Muscle of arm (tissue), 14 donors: ENCODE measurements at places on chromosomes 1 and 21. TPM values are rescaled to one million over a fixed set of nuclear protein-coding genes. Genes with fewer than 3 reads are reported as not detected.

FAM177B gene
- not detected for polyA plus RNA-seq

TMEM35B gene
- 15.2 TPM for polyA plus RNA-seq

DNA sequence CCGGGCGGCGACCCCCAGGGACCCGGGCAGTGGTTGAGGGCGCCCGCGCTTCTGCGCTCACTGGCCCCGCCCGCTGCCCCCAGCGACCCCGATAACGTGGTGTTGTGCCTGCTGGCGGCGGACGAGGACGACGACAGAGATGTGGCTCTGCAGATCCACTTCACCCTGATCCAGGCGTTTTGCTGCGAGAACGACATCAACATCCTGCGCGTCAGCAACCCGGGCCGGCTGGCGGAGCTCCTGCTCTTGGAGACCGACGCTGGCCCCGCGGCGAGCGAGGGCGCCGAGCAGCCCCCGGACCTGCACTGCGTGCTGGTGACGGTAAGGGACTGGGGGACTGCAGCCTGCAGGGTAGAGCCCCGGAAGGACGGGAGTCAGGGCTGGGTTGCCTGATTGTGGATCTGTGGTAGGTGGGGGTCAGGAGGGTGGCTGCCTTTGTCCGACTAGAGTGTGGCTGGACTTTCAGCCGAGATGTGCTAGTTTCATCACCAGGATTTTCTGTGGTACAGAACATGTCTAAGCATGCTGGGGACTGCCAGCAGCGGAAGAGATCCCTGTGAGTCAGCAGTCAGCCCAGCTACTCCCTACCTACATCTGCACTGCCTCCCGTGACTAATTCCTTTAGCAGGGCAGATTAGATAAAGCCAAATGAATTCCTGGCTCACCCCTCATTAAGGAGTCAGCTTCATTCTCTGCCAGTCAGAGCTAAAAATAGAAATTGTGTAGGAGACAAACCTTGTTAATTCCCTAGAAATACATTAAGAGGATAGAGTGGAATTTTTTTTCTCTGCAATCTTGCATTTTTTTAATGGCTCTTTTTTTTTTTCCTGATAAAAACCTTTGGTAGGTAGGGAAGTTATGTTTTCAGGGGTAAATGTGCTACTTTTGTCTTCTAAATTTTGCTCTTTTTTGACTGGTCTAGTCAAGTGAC lies 1.5 kb downstream of the GADD45A start:
- DNase-seq = peak; percentile 59

DNA sequence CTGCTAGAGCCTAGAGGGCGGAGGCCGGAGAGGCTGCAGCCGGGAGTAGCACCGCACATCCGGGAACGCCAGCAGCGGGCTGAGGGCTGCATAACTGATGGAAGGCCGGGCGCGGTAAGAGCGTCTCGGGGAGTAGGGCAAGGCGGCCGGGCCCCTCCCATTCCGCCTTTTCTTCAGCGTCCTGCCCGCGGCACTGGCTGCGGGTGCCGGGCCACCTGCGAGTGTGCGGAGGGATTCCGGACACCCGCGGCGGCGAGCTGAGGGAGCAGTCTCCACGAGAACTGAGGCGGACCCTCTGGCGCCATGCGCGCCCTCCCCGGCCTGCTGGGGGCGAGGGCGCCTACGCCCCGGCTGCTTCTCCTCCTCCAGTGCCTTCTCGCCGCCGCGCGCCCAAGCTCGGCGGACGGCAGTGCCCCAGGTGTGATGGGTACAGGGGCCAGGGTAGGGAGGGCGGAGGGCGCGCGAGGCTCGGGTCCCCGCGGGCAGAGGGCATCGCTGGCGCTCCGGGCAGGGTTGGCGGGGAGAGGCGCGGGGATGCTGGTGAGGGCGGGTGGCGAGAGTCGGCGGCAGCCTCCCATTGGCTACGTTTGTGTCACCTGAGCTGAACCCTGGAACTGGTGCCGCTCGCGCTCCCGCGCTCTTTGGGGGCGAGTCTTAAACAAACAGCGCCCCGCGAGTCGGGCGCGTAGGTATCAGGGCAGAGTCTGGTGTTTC lies 334.4 kb downstream of the SRGAP2C start:
- DNase-seq = peak; percentile 27

DNA sequence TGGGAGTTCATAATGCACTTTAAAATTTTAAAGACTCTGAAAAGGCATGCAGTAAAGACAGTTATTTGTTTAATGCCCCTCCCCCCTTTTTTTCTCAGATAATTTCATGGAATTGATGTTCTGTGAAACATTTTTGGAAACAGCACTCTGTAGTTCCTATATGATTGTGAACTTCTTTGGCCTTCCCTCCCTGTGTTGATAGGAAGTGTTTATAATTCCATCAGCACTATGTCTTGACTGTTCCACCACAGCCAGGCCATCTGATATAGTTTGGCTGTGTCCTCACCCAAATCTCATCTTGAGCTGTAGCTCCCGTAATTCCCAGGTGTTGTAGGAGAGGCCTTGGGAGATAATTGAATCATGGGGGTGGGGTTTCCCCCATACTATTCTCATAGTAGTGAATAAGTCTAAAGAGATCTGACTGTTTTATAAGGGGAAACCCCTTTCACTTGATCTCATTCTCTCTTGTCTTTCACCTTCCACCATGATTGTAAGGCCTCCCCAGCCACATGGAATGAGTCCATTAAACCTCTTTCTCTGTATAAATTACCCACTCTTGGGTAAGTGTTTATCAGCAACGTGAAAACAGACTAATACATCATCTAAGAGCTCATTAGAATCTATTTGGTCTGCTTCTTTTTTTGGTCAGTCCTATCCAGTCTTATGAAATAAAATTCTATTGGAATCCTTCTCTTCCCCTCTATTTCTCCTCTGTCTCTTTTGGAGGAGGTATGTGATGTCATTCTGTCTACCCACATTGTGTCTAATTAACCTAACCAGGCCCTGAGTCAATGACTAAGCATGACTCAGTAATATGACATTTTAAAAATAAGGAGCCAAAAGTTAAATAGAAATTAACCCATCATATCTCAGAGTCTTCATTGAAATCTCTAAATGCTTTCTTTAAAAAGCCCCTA lies 8.9 kb downstream of the CCDC185 start:
- no peak for DNase-seq

DNA sequence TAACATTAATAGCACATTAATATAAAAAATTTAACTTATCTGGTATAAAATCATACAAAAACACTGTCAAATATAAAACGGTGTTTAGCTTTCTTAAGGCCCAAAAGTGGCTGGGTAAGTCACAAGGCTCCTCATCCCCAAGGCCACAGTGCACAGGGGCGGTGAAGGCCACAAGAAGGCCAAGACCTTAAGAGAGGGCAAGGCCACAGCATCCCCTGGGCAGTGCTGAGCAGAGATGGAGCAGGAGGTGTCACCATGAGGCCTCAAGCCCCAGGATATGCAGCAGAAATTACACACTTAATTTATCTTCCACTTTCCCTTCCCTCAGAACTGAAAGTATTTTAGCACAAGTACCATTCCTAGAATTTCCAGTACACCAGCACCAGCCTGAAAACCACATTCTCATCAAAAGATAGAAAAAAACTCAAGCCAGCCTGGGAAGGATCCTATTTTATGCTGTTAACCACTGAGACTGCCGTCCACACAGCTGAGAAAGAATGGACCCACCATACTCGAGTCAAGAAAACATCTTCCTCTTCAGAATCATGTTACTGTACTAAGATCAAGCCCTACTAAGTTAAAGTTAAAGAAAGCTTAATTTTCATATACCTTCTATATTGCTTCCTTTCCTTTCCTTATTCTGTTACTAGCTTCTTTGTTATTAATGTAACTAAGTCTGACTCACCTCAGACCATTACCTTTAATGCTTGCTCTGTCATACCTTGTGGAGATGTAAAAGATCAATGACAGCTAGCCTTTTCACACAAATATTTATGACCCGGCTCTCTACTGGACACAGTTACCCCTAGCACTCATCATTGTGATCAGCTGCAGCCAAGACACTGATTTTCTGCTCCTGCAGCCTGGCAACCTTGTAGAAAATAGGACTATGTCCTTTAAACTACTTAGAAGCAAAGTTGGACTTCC lies 26.4 kb upstream of the FMO1 start:
- DNase-seq = no peak

DNA sequence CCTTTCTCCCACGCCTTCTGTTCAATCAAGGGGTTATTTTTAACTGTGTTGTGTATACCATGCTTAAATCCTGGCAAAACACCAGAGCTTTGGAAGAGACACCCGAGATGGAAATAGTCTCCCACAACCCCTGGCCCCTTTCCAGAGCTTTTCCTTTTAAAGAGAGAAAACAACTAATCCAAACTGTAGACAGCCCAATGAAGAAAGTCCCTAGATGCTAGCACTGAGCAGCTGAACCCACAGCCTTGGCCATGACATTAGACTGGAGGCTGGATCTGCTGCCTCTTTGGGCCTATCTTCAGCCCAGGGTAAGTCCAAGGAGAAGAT lies 64.9 kb upstream of the ARTN start:
- peak; percentile 57 for DNase-seq

DNA sequence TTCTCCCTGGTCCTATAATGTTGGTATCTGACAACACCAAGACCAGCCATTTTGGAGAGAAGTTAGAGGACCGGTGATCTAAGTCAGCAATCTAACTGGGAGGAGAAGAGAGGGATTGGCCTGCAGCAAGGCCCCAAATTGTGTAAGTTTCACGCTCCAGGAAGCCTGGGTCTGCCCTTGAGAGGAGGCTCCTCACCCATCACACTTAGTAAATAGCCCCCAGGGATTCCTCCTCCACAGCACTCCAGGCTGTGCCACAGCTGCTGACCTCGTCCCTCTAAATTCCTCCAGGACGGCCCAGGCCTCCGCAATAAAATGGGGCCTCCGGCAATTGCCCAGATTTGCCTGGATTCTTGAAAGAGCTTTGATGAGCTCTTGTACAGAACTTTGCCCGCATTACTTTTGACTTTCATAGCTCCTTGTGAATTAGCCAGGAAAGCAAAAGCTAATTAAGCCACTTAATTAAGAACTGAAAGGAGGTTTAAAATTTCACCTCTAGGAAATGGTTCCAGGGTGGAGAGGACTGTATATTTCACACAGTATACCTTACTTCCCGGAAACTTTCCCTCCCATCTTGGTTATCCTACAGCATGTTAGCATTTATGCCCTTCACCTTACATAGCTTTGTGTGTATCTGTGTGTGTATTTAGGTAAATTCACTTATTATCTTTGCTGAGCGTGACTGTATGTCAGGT lies 90.5 kb downstream of the LAMC2 start:
- no peak for DNase-seq

- DNase-seq = peak; percentile 40
Observed at GRCh38 chr1:30847358-30847972, 61.1 kb downstream of the SDC3 start.

GRCh38 chr1:184060316-184060715 lies 8.8 kb downstream of the TSEN15 start:
- DNase-seq = no peak

DNA sequence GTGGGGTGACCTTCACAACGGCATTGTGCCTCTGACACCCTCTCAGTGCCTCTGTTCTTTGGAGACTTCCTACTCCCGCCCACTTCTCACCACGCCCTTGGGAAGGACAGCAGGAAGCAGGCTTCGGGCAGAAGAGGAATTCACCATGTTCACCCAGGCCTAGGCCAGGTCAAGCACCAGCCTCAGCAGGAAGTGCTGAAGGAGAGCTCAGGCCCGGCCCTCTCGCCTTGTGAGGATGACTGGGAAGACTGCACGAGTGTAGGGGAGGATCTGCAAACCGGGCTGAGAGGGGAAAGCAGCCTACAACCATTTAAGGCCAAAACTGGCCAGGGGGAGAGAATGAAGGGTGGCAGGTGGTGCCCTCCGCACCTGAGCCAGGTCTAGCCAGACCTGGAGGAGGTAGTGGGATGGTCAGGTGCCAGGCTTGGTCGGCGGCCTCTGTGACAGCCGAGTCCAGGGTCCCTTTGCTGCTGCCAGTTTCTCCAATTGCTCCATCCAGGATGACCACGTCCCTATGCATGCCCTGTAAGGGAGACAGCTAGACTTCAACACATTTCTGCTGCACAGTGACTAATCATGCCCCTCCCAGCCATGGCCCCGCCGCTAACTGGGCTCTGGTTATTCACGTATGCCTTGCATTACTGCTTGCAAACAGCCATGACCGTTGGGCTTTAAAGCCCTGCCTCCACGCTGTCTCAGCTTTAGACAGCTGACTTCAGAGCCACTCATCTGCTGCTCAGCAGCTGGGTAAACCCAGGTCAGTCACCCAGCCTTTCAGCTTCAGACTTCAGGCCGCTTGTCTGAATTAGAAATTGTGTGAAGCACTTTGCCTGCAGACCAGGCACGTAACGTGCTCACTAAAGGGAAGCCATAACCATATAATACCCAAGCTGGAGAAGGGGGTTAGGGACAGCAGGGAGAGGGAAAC lies 8.9 kb downstream of the MRTO4 start:
- peak; percentile 11 for DNase-seq

GRCh38 chr1:228314658-228315483 lies 91.8 kb downstream of the TRIM11 start:
- DNase-seq = no peak

GRCh38 chr1:228811712-228812305 lies 76.5 kb downstream of the RHOU start:
- no peak for DNase-seq

DNA sequence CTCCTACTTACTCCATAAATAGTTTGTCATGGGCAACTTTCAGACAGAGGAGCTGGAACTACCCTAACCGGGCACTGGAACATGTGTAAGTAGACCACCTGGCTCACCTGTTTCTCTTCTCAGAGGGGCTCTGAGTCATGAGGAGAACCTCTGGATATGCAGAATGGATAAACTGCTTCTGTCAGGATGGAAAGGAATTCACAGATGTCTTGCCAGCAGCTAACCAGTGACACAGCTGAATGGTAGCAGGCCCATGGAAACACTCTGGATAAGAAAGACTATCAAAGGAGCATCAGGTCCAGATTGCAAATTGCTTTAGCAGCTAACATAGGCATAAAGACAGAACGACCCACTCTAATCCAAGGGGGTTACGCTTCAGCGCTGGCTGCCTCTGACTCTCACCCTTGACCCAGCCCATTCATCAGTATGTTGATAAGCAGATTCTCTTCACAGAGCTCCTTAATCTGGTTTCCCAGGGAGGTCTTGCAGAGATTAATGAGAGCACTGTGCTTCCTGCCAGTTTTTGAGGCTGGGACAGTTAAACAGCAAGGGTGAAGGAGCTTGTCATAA lies 54.2 kb downstream of the HIVEP3 start:
- DNase-seq = no peak

DNA sequence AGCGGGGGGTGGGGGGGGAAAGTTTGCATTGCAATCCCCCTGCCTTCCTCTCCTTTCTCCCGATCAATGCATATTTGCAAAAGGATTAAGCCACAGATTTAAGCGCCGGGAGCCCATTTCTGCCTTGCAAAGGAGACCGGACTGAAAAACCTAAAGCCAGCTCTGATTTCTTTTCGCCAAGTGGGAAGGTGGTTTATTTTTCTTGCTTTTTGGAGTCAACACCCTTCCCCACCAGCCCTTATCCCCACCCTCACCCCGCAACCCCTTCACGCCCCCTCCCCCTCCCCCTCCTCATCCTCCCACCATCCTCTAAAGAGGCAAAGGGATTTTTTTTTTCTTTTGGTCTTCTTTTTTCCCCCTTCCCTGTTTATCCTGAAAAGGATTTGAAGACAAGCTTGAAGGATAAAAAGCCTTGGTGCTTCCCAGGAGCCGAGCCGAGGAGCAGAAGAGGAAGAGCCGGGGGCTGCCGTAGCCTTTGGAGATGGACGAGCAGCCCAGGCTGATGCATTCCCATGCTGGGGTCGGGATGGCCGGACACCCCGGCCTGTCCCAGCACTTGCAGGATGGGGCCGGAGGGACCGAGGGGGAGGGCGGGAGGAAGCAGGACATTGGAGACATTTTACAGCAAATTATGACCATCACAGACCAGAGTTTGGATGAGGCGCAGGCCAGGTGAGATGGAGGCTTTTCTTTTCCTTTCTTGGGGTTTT lies 513 bp downstream of the PBX1 start:
- DNase-seq = peak; percentile 48

- DNase-seq = no peak
Observed at GRCh38 chr1:236468625-236469024, 55.2 kb upstream of the LGALS8 start.
